Lung microvascular endothelial cell (primary cell): ENCODE measurements at places on chromosomes 1 and 21. TPM values are rescaled to one million over a fixed set of nuclear protein-coding genes. Genes with fewer than 3 reads are reported as not detected.

DNA sequence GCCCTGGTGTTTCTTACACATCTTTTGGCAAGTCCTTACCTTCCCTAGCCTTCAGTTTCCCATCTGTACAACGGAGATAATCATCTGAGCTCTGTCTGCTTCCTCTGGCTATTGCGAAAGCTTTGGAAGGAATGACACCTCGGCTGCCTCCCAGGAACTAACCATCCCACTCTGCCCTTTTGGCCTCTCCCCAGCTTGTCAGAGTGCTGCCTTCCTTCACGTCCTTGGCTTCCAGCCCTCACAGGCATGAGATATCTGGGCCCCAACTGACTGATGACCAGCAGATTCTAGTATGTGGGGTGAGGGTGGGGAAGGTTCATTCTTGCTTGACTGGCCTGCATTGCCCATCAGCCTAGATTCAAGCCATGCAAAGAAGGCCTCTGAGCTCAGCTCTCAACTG is 253.1 kb upstream of the FGGY start:
- DNase-seq = peak; percentile 76

DNA sequence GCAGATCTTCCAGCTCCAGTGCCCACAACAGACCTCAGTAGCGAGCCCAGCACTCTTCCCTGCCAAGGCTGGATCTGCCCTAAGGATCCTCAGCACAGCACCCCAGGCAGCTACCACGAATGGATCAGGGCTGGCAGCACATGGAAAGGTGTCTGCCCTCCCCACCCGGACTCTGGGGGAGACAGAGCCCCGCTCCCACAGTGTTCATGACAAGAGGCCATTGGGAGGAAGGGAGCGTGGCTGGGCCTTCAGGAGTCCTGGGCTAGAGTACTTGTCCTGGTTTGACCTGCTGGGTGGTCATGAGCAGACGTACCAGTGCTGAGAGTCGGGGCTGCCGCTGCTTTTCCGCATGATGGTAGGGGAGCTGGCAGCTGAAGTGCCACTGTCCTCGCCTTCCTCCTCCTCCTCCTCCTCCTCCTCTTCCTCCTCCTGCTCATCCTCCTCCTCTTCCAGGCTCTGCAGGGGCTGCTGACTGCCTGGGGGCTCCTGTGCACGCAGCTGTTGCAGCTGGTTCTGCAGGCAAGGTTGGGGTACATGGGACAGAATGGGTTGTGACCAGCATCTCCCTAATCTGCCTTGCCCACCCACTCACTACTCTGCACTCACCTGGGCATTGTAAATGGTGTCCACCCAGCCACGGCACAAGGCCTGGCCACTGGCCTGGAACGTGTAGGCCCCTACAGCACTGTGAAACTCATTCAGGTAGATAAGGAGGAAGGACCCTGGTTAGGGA is 2.9 kb upstream of the TNFRSF25 start:
- DNase-seq = no peak

DNA sequence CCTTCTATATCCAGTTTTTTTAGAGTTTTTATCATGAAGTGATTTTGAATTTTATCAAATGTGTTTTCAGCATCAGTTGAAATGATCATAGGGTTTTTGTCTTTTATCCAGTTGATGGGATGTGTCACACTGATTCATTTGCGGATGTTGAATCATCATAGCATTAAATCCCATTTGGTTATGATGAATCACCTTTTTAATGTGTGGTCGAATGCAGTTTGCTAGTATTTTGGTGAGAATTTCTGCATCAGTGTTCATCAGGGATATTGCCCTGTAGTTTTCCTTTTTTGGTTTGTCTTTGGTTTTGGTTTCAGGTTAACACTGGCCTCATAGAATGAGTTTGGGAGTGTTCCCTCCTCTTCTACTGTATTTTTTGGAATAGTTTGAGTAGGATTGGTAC is 80.3 kb downstream of the DIRAS3 start:
- peak; percentile 88 for DNase-seq

DNA sequence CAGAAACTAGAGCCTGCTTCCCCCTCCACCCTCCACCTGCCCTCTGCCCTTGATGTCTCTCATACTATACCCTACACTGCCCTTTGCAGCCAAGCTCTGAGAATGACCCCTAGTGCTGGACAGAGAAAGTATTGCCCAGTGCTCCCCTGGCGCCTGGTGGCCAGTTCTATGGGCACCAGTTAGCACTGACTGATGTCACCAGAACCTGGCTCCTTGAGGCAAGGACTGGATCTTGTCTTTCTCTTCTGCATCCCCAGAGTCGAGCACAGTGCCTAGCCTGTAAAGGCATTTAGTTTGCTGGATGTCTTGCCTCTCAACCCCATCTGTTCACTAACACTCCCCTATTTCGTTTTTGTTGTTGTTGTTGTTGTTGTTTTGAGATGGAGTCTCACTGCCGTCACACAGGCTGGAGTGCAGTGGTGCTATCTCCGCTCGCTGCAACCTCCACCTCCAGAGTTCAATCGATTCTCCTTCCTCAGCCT is 5.9 kb downstream of the PHLDA3 start:
- DNase-seq = peak; percentile 36

GRCh38 chr1:94819238-94819944 is 766 bp upstream of the SLC44A3 start:
- no peak for DNase-seq

DNA sequence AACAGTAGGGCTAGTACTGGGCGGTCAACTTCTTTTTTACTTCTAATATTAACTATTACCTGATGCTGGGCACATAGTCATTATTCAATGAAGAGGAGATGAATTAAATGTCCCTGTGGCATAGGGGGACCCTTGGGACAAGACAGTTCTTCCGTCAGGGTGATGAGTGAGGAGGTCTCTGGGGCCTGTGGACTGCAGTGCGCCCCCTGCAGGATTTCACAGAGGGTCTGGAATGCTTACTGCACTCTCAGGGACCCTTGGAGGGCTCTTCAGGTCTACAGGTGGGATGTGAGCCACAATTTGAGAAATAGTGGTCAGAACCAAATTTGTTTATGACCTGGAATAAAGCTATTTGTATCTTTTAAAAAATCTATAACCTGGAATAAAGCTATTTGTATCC is 149.4 kb downstream of the FAM78B start:
- DNase-seq = no peak

GRCh38 chr1:167483790-167484189 is 34.5 kb downstream of the CD247 start:
- DNase-seq = no peak

GRCh38 chr1:19775317-19775716 is 24.4 kb downstream of the TMCO4 start:
- DNase-seq = no peak

DNA sequence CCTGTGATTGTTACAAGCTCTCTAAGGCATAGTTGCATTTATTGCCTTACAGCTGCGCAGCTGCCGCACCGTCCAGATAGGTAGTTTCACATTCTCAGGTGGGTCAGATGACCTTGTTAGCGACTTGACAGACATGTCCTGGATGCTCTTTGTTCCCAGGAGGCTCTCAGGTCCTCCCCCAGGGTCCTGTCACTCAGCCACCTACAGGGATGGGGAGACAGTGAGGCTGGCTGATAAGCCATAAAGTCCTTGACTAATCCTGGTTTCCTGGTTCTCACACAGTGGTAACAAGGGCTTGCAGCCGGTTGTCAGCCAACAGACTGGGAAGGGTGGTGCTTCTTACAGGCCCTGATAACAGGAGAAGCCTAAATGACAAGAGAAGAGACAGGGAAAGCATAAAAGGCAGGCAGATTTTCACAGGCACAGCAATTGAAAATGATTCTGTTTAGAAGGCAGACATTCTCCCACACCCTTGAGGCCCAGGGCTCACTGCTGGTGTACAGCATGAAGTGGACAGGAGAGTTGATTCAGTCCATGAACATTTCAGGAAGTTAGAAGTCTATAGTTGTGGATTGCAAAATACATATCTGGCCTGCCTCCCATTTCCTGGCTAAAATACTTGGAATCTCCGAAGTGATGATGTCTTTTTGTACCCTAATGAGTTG is 2.9 kb downstream of the ARF1 start:
- DNase-seq = peak; percentile 71

- DNase-seq = no peak
These were observed 297.0 kb upstream of the VAMP3 start for GRCh38 chr1:7474143-7474490.

DNA sequence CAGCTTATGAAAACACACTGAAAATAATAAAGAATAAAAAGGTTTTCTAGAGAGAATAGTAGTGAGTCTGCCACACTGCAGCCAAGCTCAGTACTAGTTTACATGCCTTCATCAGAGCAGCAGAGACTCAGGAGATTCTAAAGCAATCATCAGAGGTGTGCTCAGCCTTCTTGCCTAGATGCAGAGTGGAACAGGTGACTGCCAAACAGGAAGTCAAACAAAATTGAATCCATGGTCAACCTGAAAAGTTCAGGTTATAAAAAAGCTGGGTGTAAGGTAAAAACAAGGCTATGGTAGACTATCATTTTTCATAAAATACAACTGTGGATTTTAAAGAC is 165.3 kb upstream of the C1orf105 start:
- no peak for DNase-seq

DNA sequence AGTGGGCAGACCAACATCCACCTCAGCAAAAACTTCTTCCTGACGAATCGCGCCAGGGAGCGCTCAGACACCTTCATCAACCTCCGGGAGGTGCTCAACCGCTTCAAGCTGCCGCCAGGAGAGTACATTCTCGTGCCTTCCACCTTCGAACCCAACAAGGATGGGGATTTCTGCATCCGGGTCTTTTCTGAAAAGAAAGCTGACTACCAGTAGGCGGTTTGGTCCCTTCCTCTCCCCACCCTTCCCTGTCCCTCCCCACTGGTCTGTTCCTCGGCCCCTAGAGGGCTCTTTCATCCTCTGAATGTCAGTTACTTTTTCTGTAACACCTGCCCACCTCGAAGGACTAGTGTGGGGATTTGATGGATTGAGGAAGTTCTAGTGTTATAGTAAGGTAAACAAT is 46.9 kb downstream of the CAPN2 start:
- DNase-seq = no peak

- peak; percentile 8 for DNase-seq
These were observed 155.9 kb downstream of the LYPLAL1 start for GRCh38 chr1:219329578-219329977.

The CLDN8 gene
- not detected in 2 replicates for total RNA-seq

The EVI5 gene
- total RNA-seq = 19.4 and 19.8 TPM in 2 replicates

The SPRR1A gene
- not detected in 2 replicates for total RNA-seq

The HAPLN2 gene
- not detected in 2 replicates for total RNA-seq

The PTPRC gene
- total RNA-seq = not detected in 2 replicates
